ENCODE measurements at places on chromosomes 4 and X. TPM values are rescaled to one million over a fixed set of nuclear protein-coding genes. Genes with fewer than 3 reads are reported as not detected.

The SEPTIN11 gene
- total RNA-seq = 640 TPM

DNA sequence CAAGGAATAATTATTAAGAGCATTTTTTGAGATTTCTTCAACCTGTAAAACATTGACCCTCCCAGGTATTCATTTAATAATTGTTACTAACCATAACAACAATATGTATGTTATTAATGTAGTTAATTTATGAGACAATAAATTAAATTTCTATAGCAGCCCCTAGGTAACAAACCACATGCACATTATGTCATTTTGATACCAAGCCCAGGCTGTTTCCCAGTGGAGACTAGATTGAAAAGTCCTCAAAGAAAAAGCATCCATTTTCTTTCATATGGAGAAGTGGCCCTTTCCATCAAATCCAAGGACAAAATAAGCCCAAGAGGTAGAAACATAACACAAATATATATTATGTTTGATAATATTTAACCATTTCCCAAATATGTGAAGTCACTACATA is 104.3 kb upstream of the GK2 start:
- DNase-seq = no peak

The APOO gene
- total RNA-seq = 7.3 TPM

DNA sequence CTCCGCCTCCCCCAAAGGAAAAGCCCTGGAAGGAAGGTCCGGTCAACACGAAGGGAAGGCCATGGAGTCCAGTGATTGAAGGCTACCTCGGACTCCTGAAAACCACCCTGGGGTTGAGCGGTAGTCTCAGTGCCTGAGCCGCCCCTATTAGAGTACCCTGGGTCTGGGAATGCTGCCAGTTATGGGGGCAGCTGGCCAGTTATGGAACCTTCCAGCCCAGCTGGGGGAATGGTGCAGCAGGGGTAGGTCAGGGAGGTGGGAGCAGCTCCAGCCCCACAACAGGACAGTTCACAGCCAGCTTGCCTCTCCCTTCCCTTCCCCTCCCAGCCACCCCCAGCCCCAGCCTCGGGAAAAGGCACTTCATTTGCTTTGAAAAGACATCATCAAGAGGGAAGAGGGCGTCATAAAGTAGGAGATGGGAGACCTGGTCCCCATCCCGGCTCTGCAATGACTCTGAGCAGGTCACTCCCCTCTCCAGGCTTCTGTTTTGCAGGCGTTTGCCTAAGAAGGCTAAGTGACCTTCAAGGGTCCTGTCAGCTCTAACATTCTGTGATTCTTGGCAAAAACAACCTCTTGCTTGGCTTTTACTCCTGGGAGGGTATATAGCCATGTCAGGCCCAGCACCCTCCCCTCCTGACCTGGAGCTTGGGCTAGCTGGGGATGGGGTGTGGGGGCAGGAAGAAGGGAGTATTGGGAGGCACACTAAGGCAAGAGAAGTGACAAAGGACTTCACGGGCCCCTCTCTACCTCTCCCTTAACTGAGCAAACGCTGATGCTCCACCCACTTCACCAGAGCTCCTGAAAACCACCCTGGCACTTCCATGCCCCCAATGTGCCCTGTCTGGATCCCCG is 8.0 kb downstream of the APLN start:
- DNase-seq = no peak

- DNase-seq = no peak
Observed at GRCh38 chr4:145851511-145852201, 87.0 kb downstream of the ZNF827 start.

- DNase-seq = peak; percentile 53
Observed at GRCh38 chr4:22962295-22962694, 269.6 kb downstream of the GBA3 start.

DNA sequence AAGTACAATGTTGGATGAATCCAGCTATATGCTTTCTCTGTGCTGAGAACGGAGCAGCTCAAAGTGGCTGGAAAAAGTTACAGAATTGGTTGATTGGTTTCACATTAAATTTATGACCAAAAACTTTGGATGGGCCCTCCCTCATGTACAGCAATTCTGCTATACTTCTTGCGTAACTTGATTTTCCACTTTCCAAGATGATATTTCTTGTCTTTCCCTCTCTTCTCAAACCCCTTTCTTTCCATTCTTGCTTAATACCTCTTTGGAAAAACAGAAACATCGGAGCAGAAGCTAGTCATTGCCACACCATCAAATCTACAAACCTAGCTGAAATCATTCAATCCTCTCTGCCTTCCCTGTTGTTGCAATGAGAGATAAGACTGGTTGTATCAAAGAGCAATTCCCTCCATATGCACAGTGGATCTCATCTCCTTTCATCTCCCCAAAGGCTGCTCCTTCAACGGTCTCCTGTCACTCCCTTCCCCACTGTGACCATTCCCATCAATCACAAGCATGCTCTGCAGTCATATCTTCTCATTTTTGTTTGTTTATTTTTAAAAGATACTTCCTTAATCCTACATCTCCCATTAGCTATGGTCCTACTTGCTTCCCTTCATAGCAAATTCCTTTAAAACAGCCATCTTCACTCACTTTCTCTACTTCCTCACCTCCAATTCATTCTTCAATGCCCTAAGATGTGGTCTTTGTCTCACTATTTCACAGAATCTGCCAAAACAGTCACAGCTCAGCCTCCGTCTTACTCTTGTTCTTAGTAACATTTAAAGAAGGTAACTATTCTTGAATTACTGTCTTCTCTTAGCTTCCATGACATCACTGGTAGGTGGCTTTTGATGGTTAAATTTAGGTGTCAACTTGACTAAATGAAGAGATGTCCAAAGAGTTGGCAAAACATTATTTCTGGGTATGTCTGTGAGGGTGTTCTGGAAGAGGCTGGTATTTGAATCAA is 145.5 kb downstream of the FAM13A start:
- DNase-seq = no peak

DNA sequence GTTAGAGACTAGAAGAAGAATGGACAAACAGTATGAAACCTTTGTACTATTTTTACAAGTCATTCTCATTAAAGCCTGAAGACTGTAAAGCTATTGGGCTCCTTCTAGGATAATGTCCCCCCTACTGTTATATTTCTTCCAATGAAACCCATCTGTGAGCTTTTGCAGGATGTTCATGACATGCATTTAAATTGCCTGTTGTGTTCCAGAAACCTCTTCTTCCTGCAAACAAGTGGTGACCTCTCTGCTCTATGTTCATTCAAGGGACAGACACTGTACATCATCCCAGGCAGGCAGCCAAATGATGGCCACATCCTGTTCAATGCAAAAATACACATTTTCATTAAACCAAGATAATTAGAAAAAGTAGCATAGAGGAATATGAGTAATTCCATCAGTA is 128.0 kb downstream of the C4orf33 start:
- DNase-seq = no peak

GRCh38 chr4:123869286-123870215 is 473.0 kb downstream of the SPRY1 start:
- peak; percentile 6 for DNase-seq

The MTNR1A gene
- total RNA-seq = not detected

The ZNF157 gene
- not detected for total RNA-seq

The PITX2 gene
- total RNA-seq = 5.8 TPM

GRCh38 chr4:169341490-169341889 is 70.7 kb upstream of the SH3RF1 start:
- peak; percentile 73 for DNase-seq

The MAGEA2B gene
- not detected for total RNA-seq

The MAGED4 gene
- total RNA-seq = 63.1 TPM

GRCh38 chr4:154082760-154083535 is 294.1 kb upstream of the SFRP2 start:
- DNase-seq = peak; percentile 31

- no peak for DNase-seq
Observed at GRCh38 chr4:88599714-88600113, 7.4 kb downstream of the HERC3 start.

DNA sequence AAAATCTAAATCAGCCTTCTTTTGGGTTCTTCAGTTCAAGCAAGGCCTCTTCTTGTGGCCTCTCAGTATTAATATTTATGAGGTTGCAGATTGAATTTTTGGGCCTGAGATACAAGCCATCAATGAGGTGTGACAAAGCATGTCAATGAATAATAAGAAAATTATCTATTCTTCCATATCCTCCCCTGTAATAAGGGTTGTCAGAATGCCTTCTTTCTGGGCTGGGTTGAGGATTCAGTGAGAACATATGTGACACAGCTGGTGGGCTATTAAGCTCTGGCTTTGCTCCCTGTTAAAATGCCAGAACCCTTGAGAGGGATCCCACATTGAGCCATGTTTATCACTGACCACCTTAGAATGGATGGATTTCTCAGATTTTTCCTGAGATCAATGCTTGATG is 187.2 kb downstream of the AR start:
- DNase-seq = no peak

The RBM46 gene
- not detected for total RNA-seq

GRCh38 chr4:67106861-67107460 is 438.3 kb downstream of the CENPC start:
- DNase-seq = no peak

- DNase-seq = no peak
Observed at GRCh38 chr4:140800666-140801065, 44.5 kb upstream of the TBC1D9 start.

The CSAG3 gene
- not detected for total RNA-seq

The ADAM29 gene
- total RNA-seq = not detected

The HSFX1 gene
- 0.25 TPM for total RNA-seq

DNA sequence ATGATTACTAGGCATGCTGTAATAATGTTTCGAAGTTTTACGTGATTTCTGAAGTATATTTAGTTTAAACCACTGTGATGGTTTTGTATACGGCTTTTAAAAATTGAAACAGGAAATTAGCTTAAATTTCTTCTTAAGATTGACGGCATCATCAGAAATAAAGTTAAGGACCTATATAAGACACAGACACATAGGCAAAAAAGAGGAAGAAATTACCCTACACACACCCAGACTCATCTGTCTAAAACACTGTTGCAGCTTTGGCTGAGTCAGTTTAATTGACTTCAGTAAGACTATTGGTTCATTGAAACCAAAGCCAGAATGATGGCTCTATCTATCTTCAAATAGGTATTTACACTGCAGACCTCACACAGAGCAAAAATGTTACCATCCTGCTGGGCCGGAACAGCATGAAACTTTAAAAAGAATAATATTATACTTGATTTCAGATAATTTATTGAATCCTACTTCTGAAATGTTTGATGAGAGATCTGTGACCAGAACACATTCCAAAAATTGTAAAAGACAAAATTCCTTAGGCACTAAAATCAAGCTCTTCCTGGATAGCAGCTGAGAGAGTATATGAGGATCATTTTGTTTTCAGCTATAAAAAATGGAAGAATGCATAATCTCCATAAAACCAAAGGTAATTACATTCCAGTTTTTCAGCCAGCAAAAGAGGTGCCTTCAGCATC is 4.5 kb downstream of the HHIP start:
- DNase-seq = no peak

- DNase-seq = peak; percentile 28
Observed at GRCh38 chr4:39062094-39062769, at the start of gene KLHL5. TSS of gene KLHL5 (plus strand) at chr4:39062232. CDS start at chr4:39062653, 421 bp downstream.

The BGN gene
- total RNA-seq = 115 TPM

DNA sequence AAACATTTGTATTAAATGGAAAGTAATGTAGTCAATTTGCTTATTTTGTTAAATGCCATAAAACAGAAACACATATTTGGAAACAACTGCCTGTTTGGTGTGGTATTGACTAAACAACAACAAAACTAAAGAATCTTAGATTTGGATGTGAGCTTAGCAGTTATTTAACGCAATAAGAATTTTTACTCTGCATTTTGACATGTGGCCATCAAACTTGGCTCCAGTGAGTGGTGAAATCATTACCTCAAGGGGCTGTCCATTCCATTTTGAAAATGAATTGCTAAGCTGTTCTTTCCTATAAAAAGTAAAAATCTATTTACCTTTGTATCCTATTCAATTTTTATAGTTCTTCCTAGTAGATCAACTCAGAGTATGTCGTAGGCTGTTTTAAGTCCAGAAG is 84.2 kb downstream of the DKK2 start:
- DNase-seq = no peak

The HOPX gene
- not detected for total RNA-seq

GRCh38 chrX:39960219-39960618 is 137.5 kb downstream of the BCOR start:
- no peak for DNase-seq

- no peak for DNase-seq
Observed at GRCh38 chr4:165005352-165005925, 26.4 kb upstream of the TRIM60 start.

The SUPT20HL1 gene
- total RNA-seq = not detected

- DNase-seq = no peak
Observed at GRCh38 chr4:176592976-176593670, 199.6 kb downstream of the VEGFC start.

GRCh38 chrX:154123241-154124219 is 20.5 kb upstream of the OPN1LW start:
- DNase-seq = no peak

The PCDH10 gene
- total RNA-seq = not detected
